ENCODE measurements at places on chromosomes 2 and 18. TPM values are rescaled to one million over a fixed set of nuclear protein-coding genes. Genes with fewer than 3 reads are reported as not detected.

DNA sequence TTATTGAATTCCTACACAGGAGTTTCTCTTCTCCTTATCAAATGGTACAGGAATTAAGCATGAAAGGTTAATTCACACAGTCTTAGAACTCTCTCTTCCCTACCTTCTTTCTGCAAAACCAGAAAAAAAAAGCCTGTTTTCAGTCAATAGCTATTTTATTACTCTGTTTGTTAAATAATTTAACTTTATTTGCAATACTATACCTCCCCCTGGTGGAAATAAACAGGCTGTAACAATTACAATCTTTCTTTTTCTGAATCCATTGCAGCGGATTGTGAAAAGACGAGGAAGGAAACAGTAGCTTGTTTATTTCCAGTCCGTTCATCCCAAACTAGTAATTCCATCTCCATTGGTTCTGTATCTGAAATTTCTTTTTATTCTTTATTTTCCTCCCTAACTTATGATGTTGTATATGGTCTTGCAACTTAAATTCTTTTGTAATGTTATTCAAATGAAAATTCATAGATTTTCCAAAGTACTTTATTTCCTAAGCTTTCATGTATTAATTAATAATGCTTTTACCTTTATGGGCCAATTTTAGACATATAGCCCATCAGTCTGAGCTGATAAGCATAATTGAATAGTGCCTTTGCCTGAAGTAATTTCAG, 165.2 kb downstream of the SH3BP4 start:
- DNase-seq, result peak; percentile 48

GRCh38 chr2:9965119-9965822, 13.8 kb downstream of the GRHL1 start:
- DNase-seq, result no peak

DNA sequence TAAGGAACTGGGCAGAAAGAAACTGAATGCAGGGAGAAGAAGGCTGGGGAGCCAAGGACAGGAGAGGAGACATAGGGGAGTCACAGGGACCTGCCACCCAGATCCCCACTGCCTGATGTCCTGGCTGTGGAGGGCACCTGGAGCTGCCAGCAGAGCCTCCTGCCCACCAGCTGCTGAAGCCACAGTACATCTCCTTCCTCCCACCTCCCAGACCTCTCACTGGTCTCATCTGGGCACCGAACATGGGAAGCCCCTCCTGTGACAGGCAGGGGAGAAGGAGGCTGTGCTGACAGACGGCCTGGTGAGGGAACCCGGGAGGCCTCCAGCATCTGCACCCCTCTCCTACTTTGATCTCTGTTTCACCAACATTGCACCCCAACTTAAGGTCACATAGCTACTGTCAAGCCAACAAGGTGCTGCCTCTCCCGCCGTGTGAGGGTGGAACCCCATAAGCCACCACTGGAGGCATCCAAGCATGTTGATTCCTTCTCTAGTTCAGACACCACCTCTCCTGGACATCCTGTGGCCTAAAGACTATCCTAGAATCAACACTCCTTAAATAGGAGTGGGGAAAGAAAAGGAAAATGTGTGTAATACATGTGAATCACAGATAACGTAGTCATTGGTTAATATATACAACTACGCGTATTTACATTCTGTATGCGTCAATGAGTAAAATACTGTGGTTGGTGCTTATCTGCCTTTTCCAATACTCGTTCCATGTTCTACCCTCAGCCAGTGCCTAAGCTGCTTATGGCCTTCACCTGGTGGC, 3.5 kb upstream of the RNPEPL1 start:
- peak; percentile 43 for DNase-seq

GDF7 gene
- 0.06 TPM for total RNA-seq

Measured in OCI-LY7 (cell line).